T-helper 22 cell (primary cell): ENCODE measurements at places on chromosomes 2 and 18.
A peak's percentile ranks its signal among the peaks of the same experiment; 100 is the strongest.

DNA sequence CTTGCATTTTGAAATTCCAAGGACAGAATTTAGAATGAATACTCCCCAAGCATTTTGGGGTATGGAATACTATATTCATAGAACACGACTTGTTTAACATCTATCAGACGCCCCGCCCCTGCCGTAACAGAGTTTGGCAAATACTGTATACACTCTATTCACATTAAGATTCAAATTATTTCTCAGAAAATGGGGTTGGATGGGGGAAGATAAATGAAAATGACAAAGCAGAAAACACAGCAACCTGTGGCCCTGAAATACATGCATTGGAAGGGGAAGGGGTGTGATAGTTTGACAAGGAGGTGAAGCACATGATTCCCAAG, 634.6 kb upstream of the SLC39A10 start:
- no peak for DNase-seq

DNA sequence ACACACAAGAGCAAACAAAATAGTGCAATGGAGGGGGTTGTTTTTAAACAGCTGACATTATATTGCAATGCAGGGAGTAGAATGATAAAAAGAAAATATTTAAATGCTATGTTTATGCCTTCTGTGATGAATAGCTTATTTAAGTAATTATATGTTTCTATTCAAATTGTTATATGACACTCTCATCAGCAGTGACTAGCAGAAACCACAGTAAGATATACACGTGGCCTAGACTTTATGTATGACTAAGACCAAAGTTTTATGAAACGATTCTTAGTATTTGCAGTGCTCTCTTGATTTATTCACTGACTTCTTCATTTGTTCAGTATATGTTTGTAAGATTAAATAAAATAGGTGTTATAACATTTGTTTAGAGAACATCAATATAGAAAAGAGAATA, 26.1 kb upstream of the C1D start:
- no peak for DNase-seq

GRCh38 chr2:120670771-120671480, 64.7 kb upstream of the GLI2 start:
- no peak for DNase-seq

- no peak for DNase-seq
Observed at GRCh38 chr2:170235860-170236679, 58.1 kb downstream of the MYO3B start.

DNA sequence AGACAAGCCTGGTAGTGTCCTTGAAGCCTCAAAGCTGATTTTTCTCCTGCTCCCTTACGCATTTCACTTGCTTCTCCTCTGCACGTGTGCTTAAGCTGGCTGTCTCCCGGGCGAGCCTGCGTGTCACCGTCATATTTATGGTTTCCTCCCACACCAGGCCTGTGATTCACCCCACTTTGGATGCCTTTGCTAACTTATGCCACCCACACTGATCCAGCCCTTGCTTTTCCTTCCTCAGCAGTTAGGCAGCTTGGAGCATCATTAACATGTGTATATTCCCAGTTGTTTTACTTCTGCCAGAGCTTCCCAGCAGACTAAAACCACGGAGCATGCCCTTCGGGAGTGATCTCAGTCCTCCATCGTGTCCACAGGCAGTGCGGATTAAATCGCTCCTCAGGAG, 2.2 kb downstream of the ST3GAL5 start:
- no peak for DNase-seq

DNA sequence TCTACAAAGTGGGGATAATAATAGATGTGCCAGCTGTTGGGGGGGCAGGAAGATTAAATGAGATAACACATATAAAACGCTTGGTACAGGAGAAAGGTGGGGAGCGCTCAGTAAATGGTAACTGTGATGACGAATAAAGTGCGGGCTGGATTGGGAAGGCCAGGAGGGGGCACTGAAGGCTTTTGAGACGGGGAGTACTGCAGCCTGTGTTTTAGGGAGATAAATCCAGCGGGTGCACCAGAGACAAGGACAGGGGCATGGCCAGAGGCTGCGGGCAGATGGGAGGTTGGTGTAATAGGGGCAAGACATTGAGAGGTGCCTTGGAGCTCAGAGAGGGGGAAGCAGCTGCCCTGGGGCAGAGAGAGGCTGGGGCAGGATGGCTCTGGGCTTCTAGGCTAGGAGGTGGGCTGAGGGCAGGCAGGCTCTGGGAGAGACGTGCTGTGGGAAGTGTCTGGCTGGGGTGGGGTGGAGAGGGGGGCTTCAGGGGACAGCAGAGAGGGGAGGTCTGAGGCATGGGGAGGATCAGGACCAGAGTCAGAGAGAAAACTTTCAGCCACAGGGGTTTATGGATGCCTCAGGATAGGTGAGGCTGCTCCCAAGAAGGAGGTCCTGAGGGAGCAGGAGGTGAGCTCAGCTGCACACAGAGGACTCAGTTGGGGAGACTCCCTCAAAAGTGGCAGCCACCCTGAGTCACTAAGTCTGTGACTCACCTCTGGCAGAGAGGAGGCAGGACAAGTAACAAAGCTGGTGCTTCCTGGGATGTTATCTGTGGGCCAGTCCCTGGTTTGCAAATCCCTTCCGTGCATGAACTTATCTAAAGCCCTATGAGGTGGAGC, 18.8 kb downstream of the TEX44 start:
- peak; percentile 26 for DNase-seq

- no peak for DNase-seq
Observed at GRCh38 chr2:129755786-129756185, 223.7 kb upstream of the RAB6C start.
